GM23338 (cell line): ENCODE measurements at places on chromosomes 1 and 21.

DNA sequence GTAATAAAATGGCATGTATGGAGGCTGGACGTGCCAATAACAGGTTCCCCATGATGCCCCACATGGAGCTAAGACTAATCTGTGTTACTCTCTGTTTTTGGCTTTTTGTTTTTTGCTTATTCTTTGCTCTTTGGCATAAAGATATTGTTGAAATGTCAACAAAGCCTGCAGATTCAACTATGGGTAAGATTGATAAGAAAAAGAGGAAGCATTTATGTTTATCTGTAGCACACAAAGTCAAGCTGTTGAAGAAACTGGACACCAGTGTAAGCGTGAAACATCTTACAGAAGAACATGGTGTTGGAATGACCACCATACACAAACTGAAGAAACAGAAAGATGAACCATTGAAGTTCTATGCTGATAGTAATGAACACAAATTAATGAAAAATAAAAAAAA, 402.7 kb downstream of the LTN1 start:
- no peak for DNase-seq

GRCh38 chr1:46522969-46523320, 28.5 kb downstream of the KNCN start:
- no peak for DNase-seq

- DNase-seq: no peak
Measured at GRCh38 chr1:207817778-207818751, 66.2 kb downstream of the CD46 start.

- DNase-seq: no peak
Measured at GRCh38 chr1:194698908-194699318, 1512.5 kb upstream of the B3GALT2 start.

GRCh38 chr21:25637851-25638659, 1.0 kb upstream of the JAM2 start:
- peak; percentile 28 for DNase-seq

DNA sequence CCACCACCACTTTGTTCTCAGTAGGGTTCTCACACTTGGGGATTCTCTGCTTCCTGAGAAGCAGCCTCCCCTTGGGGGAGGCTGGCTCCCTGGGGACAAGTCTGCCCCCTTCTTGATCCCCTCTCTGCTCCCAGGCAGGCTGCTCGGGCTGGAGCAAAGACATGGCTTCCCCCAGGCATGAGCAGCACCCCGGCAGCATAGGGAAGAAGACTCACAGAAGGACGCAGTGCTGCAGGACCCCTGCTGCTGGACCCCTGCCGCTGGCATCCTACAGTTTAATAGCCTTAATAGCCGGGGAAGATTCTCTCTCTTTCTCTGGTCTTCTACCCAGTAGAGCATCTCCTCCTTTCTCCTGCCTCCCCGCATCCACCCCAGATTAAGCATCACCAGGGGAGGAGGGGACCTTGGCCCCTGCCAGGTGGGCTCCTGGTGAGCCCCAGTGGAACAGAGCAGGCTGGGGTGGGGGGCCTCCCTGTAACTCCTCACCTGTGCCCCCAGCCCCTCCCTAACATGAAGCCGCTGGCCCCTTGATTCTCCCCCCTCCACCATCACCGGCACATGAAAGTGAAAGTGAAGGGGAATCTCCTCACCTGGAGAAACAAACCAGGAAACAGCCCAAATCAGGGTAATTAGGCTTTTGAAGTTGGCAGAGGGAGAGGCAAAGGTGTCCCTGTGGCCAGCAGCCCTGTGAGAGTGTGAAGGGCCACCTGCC, 2.5 kb downstream of the WNT3A start:
- DNase-seq: no peak

GRCh38 chr1:177495878-177496277, 325.1 kb downstream of the BRINP2 start:
- DNase-seq: no peak

- no peak for DNase-seq
Measured at GRCh38 chr1:228455715-228456114, 31.5 kb upstream of the RNF187 start.

DNA sequence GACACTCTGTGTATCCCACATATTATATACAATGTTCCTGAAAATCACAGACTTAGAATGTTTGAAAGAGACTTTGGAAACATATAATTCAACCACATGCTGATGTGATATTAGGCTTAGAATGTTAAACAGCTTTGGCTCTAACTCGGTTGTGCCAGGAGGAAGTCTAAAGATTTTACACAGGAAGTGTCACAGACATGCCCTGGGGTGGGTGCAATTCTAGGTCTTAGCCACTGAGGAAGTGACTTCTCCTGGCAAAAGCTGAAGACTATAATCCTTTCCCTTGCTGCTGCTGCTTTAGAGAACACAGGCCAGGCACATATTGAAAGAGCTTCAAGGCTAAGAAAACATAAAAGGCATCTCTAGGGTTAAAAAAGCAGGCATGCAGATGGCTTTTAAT, 51.0 kb downstream of the RPL5 start:
- peak; percentile 8 for DNase-seq

DNA sequence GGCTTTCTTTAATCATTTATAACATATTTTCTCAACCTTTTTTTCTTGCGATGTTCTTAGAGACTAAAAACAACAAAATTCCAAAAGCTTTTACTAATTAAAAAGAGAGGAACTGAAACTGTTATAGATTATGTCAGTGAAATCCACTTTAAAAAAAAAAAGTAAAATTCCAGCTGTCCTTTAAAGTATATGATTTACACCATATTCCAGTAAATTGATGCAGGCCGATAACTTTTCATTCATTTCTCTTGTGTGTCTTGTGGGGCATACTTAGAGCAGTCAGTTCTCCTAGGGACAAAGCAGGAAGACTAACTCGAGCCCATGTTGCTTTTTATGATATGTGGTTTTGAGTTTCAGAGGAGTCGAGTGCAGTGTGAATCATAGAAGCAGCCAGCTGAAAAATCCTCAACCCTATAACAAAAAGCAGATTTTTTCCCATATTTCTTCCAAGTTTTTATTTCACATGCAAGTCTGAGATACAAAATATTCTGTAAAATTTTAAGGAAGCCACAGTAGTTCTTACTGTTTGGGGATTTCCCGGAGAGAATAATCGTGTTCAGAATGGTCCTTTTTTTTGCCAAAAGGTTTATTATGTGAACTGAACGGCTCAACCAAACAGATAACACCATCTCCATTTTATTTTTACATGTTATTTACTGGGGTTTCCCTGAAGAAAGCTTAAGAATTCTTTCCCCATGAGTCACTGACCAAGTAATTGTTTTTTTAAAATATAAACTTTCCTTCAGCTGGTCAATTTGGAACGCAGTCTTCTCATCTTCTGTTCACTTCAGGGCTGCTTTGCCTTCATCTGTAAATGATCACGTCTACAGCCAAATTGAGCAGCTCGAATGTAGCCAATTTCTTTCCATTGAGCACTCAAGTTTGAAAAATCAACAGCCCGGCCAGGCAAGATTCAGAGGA, 77.0 kb upstream of the C1orf105 start:
- DNase-seq: no peak

DNA sequence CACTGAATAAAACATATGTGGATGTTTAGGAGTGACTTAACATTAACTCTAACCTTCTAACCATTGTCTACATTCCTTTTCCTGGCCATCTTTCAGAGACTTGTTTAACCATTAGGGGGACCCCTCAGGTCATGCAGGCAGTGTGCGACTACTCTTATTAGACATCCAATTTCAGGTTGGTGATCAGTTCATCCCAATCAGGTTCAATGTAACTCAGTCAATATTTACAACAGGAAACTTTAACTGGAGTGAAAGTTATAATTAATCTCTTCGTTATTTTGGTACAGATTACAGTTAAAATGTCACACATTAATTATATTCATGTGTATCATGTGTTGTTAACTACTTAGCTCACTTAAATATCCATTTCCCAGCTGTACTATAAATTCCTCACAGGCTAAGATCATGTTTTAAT, 68.8 kb upstream of the RGS1 start:
- peak; percentile 56 for DNase-seq

DNA sequence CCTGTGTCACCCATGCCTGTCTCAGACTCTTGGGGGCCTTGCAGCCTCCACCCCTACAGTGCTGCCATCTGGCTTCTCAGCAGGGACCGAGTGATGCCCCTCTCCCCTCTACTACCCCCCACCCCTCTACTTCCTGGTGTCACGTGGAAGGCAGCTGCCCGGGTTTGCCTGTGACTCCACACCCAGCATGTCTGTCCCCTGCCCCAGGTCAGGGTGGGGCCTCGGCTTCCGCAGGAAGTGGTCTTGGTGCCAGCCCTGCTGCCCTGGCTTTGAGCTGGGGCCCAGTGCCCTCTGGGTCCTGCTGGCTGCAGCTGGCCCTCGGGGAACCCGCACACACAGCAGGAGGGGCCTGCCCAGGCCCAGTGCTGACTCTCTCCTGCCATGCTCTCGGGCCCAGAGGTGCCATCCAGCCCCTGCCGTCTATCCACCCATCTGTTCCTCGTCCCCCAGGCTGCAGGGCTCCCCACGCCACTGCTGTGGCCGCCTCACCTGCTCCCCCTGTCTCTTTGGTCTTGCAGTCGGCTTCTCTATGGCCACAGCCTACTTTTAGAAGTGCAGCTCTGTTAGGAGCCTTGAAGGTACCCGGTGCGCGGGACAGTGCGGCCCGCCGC, 24.0 kb downstream of the PLCH2 start:
- DNase-seq: no peak

- DNase-seq: no peak
Measured at GRCh38 chr1:30754684-30755171, 2.8 kb downstream of the LAPTM5 start.

DNA sequence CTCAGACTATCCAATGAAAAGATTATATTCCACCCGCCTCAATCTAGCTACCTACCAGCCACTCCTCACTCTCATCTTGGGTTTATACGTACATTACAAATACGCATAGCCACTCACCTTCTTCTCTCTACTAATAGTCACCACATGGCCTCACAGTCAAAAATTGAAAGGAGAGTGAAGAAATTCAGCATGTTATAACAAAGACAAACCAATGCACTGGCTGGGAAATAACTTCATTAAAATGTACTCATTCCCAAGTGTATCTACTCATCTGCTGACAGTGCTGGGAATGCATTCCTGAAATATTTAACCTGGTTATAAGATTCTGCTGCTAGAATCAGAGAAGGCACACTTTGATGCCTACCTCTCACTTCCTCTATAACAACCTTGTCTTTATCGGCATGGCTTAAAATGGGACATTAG, 6.5 kb downstream of the ZNF644 start:
- DNase-seq: no peak

DNA sequence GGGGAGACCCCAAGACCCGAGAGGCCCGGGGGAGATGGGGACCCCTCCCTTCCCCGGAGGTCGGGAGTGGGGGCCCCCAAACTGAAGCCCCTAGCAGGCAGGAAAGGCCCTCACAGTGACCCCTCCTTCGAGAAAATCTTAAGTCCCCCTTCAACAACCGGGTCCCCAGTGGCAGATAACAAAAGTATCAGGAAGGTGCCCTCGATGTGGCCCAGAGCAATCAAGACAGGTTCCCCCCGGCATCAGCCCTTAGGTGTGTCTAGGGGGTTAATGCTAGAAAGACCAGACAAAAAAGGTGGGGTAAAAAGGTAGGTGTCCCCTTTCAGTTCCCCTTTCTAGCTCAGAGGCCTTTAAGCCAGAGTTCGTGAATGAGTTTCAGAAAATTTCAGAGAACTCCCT, 282 bp upstream of the ECE1 start:
- peak; percentile 58 for DNase-seq

DNA sequence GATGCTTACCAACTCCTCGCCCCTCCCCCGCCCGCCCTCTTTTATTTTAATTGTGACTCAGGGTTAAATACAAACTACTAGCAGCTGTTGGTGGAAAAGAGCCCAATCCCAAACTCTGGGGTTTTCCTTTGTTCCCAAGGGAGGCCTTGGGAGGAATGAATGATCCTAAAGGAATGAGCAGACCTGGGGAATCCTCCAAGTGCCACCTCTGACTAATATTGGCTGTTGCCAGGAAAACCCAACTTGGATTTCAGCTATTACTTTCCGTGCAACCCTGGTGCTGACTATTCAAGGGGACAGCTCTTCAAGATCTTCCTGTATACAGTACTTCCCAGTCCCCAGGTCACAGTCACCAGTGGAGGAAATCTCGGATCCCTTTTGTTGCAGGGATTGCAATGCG, 1.3 kb upstream of the S100A10 start:
- peak; percentile 71 for DNase-seq

DNA sequence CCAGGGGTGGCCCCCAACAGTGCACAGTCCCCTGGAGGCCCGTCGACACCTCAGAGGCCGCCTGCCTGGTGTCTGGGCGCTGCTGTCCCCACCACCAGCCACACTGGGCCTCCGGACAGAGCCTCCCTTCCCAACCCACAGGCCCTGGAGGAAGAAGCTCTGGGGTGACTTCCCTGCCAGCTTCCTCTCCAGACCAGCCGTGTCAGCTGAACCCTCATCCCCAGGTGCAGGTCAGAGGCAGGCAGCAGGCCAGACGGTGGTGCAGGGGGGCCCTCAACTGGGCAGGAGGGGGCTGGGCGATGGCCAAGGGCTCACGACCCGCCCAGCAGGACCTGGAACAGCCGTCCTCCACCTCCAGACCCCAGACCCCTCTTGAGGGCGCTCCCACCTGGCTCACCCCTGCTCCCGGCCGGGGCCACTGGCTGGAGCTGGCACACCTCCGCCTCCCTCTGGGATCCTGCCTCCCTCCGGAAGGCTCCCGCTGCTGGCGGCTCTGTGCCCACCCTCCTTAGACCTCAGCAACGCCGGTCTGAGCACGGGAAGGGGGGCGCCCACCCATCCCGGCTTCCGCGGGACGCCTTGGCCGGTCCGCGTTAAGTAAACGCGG, 520 bp downstream of the TNFRSF18 start:
- no peak for DNase-seq

DNA sequence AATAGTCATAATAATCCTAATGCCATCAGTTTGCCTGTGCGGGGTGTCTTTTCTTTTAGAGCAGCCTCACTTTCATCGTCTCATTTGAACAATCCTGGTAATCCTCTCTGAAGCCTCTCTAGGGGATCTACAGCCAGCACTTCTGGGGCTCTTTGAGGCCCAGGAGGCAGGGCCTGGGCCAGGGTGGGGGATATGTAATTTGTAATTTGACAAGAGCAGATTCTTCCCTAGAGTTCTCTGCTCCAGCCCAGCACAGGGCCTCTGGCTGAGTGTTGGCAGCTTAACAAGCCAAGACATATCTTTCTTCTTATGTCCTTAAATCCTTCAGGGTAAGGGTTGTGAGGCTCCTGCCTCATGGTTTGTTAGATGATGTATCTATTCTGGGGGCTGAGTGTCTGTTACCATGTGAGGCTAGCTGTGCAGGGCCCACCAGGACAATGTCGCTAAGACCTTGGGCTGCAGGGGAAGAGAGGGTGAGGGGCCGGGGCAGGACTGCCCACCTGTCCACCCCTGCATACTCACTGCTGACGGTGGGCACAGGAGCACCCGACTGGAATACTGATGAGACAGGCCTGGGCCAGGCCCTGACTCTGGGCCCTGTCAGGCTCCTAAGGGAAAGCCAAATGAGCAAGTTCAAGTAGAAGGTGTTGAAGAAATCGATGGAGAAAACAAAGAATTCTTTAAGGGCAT, 45.3 kb upstream of the PARP1 start:
- DNase-seq: no peak

- DNase-seq: no peak
Measured at GRCh38 chr1:27650171-27650538, 15.2 kb upstream of the FGR start.

DNA sequence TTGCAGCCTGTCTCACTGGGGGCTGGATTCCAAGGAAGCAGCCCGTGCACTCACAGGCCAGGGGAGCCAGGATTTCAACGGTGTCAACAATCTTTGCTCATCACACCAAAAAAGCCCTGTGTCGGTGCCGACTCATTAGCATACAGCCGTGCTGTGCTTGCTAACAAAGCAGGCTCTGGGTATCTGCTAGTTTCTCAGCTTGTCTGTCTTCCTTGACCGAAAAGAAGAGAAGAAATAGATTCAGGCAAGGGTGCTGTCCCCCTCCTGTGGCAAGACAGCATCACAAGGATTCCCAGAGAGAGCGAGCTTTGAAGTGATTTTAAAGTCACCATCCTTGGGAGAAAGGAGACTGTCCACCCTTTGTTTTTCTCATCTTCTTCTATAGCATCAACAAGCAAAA, 214.7 kb downstream of the SDCCAG8 start:
- DNase-seq: peak; percentile 64
